ENCODE measurements at places on chromosomes 7 and 10.
A peak's percentile ranks its signal among the peaks of the same experiment; 100 is the strongest.

DNA sequence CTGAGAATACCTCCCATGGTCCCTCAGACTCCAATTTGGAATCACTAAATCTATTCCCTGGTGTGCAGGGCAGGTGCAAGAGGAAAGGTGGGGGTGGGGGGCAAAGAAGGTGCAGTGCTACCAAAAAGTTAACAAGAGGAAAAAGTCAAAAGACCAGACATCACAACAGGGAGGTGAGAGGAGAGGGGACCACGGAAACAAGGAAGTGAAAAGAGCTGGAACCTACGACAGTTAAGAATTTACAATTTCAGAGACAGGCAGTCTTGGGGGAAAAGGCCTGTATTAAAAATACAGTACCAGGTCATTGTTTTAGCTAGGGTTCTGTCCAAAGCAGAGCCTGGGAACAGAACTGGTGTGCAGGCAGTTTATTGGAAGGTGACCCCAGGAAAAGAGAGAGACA lies 14.6 kb downstream of the ITGB1 start:
- DNase-seq = no peak

GRCh38 chr7:31071645-31072029 lies 19.5 kb downstream of the ADCYAP1R1 start:
- no peak for DNase-seq

DNA sequence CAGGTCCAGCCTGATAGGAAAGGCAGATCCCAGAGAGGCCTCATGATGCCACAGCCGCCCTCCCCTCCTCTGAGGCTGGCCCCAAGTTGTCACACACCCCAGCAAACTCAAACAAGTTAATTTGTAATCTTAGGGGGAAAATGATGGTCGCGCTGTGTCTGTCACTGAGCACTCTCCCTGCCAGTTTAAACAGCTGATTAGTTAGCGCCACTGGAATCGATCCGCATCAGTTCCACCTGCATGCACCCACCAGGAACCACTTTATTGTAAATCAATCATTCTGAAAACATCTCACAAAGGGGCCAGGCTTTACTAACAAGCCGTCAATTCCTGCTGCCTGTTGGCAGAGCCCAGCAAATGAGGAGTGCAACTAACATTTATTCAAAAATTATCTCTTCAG lies 870.9 kb downstream of the KCNMA1 start:
- no peak for DNase-seq

GRCh38 chr7:31512166-31512565 lies 1.7 kb upstream of the ITPRID1 start:
- DNase-seq = no peak

GRCh38 chr10:63204667-63205391 lies 71.7 kb downstream of the NRBF2 start:
- no peak for DNase-seq

- DNase-seq = peak; percentile 47
These were observed 356.2 kb upstream of the LRGUK start for GRCh38 chr7:133770863-133771492.

DNA sequence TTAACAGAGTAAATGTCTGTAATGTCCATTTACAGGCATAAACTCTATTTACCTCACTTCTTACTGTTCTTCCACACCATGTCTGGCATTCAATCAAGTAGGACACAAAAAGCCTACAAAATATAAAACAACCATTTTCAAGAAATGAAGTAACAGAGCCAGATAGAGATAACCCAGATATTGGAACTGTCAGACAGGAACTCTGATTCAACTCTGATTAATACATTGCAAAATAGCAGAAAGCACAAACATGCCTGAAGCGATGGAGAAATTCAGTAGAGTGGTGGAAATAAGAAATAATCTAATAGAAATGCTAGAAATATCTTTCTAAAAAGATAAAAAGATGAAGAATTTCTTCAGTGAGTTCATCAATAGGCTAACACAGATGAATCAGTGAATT lies 964.4 kb downstream of the PCDH15 start:
- DNase-seq = no peak

GRCh38 chr10:102963756-102964025 lies 45.6 kb downstream of the CNNM2 start:
- no peak for DNase-seq

DNA sequence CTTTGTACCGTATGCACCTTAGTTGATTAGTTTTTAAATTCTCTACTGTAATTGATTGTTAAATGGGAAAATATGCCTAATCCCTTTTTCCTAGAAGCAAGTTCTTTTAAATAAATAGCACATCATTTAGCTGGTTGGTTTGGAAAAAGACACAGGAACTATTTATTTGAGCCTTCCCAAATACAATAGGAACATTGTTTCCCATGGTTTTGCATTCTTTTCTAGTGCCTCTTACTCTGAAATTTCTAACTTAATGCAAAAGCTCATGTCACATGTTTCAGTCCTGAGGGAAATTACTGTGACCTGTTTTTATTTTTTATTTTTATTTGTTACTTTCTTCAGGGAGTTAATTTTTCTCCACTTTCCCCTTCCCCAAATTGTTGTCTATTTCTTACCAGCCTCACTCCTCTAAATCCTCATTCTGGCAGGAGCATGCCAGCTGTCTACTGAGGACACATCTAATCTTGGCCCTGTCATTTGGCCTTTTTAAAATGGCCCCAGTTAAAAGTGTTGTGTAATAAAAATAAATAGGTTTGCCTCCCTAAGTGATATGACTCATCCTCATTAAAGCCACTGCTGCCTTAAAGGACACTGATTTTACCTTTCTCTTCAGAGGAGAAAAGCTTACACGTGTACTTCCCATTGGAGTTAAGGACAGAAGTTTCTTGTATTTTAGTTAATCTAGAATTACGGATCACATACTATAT lies 94.5 kb downstream of the PPP1R3A start:
- no peak for DNase-seq

DNA sequence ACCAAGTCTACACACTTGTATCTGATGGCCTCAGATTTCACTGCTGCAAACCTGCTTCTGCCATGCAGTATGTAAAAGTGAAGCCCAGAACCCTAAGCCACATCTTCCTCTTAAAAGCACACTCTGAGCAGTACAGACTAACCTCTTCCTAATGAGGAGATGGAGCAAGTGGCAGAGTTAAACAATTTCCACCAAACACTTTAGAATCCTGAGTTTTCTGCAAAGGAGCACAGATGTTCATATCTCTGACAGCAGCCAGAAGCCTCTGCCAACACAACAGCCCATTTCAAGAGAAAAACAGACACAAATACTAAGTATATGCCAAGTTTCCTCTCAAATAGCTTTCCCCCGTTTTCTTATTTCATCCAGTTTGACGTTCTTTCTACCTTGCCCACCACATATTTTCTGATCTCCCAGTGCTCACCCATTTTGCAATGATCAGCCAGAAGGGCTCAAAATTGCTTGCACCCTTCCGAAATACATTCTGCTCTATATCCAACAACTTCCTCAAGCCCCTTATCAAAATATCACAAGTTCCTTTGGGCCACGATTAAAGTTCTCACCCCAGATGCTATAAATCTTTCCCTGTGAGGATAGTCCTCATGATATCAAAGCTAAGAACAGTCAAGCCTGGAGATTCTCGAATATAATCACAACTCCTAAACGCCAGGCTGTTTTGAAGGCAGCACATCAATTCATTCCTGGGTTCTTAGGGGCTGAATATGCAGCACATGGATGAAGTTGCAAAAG lies 27.5 kb downstream of the ELMO1 start:
- DNase-seq = no peak

- no peak for DNase-seq
These were observed 47.5 kb downstream of the CAMK2B start for GRCh38 chr7:44277851-44278250.

GRCh38 chr10:129944456-129944855 lies 19.6 kb downstream of the EBF3 start:
- no peak for DNase-seq

DNA sequence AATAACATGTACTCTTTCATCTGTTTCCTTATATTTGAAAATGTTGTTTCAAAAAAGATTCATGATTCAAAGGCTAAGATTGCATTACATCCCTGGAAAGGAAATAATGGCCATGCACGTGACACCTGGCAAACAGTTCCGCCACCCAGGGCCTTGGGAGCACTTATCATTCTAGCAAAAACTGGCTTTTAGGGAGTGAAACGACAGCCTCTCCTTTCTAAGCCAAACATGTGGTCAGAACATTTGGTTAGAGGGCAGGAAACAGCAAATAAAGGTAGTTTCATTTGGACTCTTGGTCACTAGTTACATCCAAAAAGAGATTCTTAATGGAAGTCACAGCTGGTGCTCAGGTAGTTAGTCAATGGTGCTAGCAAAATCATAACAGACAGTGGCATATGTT lies 83.5 kb downstream of the FAS start:
- DNase-seq = no peak

DNA sequence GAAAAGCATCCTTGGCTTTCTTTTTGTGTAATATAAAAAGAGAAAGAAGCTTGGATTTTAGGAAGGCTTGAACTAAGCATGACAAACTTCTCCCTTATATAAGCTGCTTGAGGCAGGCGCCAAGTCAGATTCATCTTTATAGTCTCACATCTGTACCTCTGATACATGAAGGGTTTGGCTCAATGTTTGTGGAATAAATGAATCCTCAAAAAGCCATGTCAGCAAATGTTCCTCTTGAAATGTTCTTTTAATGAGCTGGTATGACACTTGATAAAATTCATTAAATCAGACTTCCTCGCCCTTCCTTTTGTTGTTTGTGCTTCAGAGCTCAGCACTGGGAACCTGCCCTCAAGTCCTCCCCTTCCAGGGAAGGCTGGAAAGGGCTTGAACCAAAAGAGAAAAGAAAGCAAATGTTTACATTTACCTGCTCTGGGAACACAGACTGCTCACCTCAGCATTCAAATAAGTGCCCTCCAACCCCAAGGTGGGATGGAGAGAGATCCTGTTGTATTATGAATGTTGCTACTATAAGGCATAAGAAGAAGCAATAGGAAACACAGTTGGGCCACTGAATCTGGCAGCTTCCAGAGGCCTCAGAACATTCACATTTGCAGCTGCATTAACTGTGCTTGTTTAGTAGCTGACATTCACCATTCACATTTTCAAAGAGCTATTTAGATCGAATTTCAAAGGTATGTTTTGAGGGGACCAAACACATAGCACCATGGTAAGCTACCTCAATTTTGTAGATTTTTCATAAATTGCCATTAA lies 212.6 kb downstream of the CACNA2D1 start:
- peak; percentile 85 for DNase-seq

DNA sequence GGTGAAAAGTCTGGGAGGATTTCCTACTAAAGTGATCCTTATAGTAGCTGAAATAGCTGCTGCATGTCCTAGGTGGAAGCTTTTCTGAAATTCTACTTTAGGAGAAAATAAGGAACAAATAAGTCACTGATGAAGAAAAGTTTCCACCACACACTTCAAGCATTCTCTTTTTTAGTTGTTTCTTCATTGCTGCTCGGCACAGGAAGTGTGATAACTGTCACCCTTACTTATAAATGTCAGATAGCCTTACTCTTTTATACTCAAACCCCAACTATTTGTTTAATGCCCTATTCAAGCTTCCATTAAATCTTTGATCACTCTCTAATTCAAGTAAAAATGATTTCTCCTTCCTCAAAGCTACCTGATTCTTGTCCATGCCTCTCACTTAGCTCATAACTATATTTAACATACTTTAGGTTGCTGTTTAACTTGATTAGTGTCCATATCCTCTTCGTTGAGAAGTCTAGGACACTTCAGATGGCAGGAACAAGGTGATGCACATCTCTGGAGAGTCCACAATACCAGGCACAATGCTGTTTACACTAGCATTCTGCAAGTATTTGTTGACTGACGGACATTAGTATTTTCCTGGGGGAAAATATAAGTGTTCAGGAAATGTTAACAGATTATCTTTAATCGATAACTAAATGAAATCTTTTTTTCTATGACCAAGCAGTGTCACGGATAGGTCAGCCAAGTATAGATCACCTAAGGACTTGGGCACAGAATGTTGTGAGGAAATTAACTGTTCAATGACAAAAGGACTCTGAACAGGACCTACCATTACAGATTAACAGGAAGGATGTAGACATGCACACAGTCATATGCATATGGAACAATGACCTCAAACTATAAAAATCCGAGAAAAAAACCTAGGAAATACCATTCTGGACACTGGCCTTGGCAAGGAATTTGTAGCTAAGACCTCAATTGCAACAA lies 67.4 kb downstream of the ZNF438 start:
- DNase-seq = no peak
